ENCODE measurements at places on chromosomes 12 and 14. TPM values are rescaled to one million over a fixed set of nuclear protein-coding genes. Genes with fewer than 3 reads are reported as not detected.

CLEC4C gene
- total RNA-seq = not detected

GRCh38 chr14:68667313-68667791 is 125.5 kb downstream of the ZFP36L1 start:
- H3K27me3 ChIP-seq = no peaks in the 10 kb centered on the region
- H3K36me3 ChIP-seq = no peaks in the 10 kb centered on the region
- H3K4me1 ChIP-seq = peaks cover 34% of the 10 kb centered on the region

DNA sequence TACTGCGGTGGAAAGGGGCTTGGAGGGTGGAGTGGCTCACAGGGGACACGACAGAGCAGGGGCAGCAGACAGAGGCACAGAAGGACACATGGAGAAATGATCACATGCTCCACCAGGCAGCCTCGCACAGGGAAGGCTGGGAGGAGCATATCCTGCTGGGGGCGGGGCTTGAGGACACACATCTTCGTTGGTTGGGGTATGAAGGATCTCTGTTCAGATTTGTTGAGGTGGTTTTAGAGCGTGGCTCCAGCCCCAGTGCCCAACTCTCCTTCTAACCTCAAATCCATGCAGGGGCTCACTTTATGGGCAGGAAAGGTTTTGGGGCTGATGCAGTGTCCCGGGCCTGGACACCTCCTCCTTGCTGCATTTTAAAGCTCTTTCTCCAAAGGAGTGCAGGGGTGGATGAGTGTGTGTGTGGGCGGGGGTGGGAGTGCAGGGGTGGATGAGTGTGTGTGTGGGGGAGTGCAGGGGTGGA is 733 bp upstream of the P3H3 start:
- peaks cover 77% of the 10 kb centered on the region for H3K27me3 ChIP-seq
- no peak overlapping the region for H3K27ac ChIP-seq
- peak overlapping the region; percentile 10 for H3K4me3 ChIP-seq
- H3K36me3 ChIP-seq = no peaks in the 10 kb centered on the region
- DNase-seq = peak; percentile 55

DNA sequence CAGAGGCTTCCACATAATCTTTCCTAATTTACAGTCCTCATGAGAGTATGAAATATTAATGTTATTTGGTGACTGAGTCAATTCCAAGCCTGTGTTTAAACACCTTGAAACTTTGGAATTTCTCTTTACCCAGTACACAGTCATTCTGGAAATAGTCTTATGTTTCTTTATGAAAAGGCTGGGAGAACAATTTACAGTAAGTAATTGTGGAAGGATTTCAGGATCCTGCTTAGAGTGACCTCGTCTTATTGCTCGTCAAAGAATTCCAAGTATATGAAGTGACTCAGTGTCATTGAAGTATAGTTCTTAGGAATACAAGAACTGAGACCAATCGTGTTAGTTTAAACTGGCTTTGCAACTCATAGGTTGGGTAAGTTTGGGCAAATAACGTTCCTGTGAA is 634.2 kb downstream of the SLC16A7 start:
- H3K4me1 ChIP-seq = no peaks in the 10 kb centered on the region
- no peak for DNase-seq
- no peak overlapping the region for H3K27ac ChIP-seq

GYS2 gene
- not detected for total RNA-seq

GRCh38 chr14:66979101-66979974 is 209.9 kb upstream of the GARIN2 start:
- peaks cover 8% of the 10 kb centered on the region for H3K4me1 ChIP-seq
- no peaks in the 10 kb centered on the region for H3K27me3 ChIP-seq
- no peak overlapping the region for H3K4me3 ChIP-seq
- no peak for DNase-seq
- H3K36me3 ChIP-seq = no peaks in the 10 kb centered on the region
- H3K27ac ChIP-seq = no peak overlapping the region

DNA sequence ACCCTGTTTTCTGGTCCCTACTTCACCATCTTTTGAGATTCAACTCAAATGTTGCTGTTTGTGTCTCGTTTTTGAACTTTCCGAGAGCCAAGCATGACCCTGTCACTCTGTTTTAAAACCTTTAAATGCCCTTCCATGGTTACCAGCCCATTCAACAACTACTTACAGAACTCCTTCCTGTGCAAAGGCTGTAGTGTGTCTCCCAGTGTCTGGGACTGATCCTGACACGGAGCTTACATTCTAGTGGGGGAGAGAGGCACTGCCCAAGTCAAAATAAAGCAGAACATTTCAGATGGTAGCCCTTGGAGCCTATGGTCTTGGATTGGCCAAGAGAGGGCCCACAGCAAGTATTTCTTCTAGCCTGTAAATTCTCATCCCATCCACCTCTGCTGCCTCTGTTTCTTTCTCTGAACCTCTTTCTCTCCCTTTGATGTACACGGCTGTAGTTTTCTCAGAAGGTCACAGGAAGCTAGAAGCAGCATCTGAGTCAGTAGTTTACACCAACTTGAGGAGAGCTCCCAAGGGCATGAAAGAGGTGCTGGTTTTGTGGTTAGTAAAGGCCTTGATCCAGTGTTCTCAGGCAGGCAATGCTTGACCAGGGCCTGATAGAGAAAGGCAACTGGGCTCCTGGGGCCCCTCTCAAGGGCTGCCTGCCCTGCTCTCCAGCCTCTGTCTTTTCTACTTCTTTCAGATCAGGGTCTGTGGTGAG is 42.3 kb upstream of the SLC24A4 start:
- DNase-seq = peak; percentile 20
- peak overlapping the region; percentile 27 for H3K27ac ChIP-seq
- no peak overlapping the region for H3K4me3 ChIP-seq
- H3K4me1 ChIP-seq = peaks cover 20% of the 10 kb centered on the region
- H3K36me3 ChIP-seq = no peaks in the 10 kb centered on the region
- peaks cover 2% of the 10 kb centered on the region for H3K27me3 ChIP-seq

FAM222A gene
- 0.43 TPM for total RNA-seq

KLHL33 gene
- total RNA-seq = 0.05 TPM

- peaks cover 35% of the 10 kb centered on the region for H3K36me3 ChIP-seq
- H3K27me3 ChIP-seq = no peaks in the 10 kb centered on the region
- no peak for DNase-seq
- no peak overlapping the region for H3K4me3 ChIP-seq
- no peaks in the 10 kb centered on the region for H3K4me1 ChIP-seq
Measured at GRCh38 chr14:65028937-65029336, 42.2 kb downstream of the FNTB start.

GRCh38 chr14:69387311-69387710 is 10.8 kb downstream of the ERH start:
- H3K27ac ChIP-seq = no peak overlapping the region
- no peak for DNase-seq
- peaks cover 44% of the 10 kb centered on the region for H3K4me1 ChIP-seq

POTEM gene
- not detected for total RNA-seq

RASAL1 gene
- total RNA-seq = 0.35 TPM

GRCh38 chr14:28608851-28609828 is 157.4 kb upstream of the FOXG1 start:
- no peaks in the 10 kb centered on the region for H3K36me3 ChIP-seq
- H3K4me3 ChIP-seq = no peak overlapping the region
- no peaks in the 10 kb centered on the region for H3K4me1 ChIP-seq
- DNase-seq = peak; percentile 28

- no peak for DNase-seq
- H3K27me3 ChIP-seq = no peaks in the 10 kb centered on the region
- H3K36me3 ChIP-seq = no peaks in the 10 kb centered on the region
- no peak overlapping the region for H3K4me3 ChIP-seq
Measured at GRCh38 chr12:50953047-50953446, 703 bp downstream of the HIGD1C start.

- no peak for DNase-seq
- no peak overlapping the region for H3K27ac ChIP-seq
- no peak overlapping the region for H3K4me3 ChIP-seq
- H3K27me3 ChIP-seq = no peaks in the 10 kb centered on the region
- H3K4me1 ChIP-seq = no peaks in the 10 kb centered on the region
- H3K36me3 ChIP-seq = no peaks in the 10 kb centered on the region
Measured at GRCh38 chr14:53808042-53808441, 148.6 kb downstream of the BMP4 start.
